Cardiac muscle cell (in vitro differentiated cells and primary cell): ENCODE measurements at places on chromosomes 13 and 19.
A peak's percentile ranks its signal among the peaks of the same experiment; 100 is the strongest.

DNA sequence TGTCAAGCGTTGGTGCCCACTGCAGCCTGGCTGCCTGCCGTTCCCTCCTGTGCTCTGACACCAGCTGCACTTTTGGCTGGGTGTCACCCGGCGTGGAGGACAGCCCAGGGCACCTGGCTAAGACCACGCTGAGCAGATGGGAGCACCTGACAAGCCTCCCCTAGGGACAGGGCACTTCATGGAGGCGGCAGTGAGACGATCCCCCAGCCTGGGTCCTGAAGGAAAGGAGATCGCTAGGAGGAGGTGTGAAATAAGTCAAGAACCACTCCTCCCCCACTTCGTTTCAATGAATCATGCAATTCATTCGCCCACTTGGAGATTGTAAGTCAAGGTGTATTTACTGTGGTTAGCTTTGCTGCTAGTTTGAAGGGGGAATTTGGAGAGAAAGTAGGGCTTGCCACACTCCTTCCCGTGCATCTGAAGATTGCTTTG is 38.8 kb downstream of the VSTM2B start:
- no peak for DNase-seq

DNA sequence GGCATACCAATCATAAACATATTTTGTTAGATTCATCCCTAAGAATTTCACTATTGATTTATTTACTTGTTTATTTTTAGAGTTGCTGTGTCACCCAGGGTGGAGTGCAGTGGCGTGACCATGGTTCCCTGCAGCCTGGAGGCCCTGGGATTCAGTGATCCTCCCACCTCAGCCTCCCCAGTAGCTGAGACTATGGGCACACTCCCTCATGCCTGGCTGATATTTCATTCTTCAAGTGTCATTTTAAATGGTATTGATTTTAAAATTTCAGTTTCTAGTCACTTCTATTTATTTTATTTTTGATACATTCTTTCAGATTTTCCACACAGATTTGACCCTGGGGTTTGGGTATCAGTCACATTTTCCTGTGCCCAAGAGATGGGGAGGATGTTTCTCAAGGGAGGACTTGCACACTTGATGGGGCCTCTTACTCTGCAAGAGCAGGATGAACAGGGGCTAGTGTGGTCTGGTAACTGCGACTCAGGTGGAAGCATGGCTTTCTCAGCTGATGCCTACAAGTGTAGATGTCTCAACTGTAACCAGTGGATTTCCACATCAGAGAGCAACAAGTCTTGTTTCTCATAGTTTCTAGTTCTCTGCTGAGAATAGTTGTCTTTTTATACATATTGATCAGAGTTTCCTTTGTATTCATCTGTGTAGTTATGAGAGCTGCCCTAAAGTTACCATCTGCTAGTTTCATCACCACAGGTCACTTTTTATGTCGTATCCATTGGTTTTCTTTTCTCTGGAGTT is 40.2 kb downstream of the CCNE1 start:
- DNase-seq, result no peak

- no peak for DNase-seq
These were observed 6.5 kb upstream of the CIRBP start for GRCh38 chr19:1262623-1263123.

GRCh38 chr13:19266979-19267378 is 85.4 kb upstream of the TUBA3C start:
- no peak for DNase-seq

DNA sequence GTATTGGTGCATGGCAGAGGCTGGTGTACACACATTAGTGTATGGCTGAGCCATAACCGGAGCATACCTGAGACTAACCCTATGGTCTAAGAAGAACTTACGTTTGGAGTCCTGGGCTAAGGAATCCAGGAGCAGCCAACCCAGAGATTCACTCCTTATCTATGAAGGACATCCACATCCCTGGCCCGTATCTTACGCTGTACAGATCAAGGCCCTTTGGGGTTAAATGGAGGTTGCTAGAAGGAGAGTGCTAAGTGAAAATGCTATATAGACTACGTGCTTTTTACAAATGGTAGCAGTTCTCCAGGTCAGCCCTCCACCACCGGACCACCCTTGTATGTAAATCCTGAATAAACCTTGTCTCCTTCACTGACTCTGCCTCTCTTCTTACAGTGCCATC is 1.9 kb upstream of the SUGT1 start:
- no peak for DNase-seq

GRCh38 chr13:112522578-112522977 is 65.4 kb downstream of the TUBGCP3 start:
- no peak for DNase-seq

- DNase-seq, result no peak
These were observed 126.2 kb downstream of the ZIC5 start for GRCh38 chr13:99845161-99845874.

DNA sequence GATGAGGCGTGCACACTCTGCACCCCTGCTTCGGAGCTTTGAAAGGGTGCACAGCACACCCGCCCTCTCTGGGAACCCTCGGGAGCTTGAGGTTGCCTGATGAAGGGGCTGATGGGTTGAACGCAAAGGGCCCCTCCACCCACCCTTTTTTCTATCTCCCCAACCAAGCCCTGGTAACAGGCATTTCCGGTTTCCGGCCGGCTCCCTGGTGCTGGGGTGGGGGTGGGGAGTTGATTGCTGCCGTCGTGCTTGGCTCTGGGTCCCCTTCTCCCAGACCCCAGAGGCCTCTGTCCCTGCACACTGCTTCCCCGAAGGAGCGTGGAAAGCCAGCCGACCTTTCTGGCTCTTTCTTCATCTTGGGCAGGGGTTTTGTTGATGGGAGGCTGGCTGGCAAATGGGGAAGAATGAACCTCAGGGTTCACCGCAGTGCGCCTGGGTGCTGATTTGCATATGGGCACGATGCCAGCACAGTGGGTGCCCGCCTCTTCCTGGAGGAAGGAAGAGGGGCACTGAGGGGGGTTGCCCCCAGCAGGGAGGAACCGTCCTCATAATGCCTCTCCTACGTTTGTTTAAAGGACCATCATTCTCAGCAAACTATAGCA is 29.1 kb downstream of the VAV1 start:
- DNase-seq, result peak; percentile 0

GRCh38 chr19:42134535-42135070 is 2.4 kb upstream of the POU2F2 start:
- DNase-seq, result no peak

- DNase-seq, result no peak
These were observed 302.5 kb downstream of the ZNF536 start for GRCh38 chr19:30674656-30675055.

- DNase-seq, result peak; percentile 26
These were observed 19.2 kb downstream of the SIGLEC8 start for GRCh38 chr19:51439021-51439465.

- no peak for DNase-seq
These were observed 45.5 kb upstream of the SLC7A9 start for GRCh38 chr19:32914879-32915660.

DNA sequence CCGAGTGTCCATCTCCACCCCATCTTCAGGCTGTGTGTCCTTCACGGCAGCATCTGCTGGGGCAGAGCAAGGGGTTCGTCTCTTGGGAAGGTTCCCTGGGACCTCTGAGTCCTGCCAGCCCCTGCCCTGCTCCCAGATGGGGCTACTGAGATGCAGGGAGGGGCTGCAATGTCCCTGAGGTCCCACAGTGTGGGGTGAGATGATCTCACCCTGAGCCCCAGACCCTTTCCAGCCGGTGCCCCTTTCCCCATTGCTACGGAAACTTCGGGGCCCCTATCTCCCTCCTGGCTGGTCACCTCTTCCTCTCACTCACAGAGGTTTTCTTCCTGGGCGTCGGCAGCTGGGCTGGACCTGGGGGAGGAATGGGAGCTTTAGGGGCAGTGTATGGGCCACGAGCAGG is 5.0 kb downstream of the LILRB2 start:
- no peak for DNase-seq

DNA sequence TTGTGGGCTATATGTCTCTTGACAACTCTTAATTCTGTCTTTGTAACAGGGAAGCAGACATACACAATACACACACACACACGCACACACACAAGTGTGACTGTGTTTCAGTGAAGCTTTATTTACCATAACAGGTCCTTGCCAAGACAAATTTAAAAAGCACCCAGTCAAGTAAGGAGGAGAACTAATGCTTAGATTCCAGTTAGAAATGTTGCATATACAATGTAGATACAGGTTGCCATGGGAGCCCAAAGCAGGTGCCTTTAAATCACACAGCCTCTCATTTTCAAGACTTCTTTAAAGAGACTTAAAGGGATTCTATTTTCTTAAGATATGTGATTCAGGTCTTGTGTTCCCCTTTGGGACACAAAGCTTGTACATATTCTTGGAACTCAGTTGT is 1551.9 kb downstream of the EFNB2 start:
- DNase-seq, result no peak

GRCh38 chr13:105643966-105644365 is 891.5 kb downstream of the EFNB2 start:
- DNase-seq, result no peak

- no peak for DNase-seq
These were observed 2.0 kb upstream of the ACP7 start for GRCh38 chr19:39082167-39082566.

GRCh38 chr19:1646149-1646548 is 6.3 kb downstream of the TCF3 start:
- no peak for DNase-seq

DNA sequence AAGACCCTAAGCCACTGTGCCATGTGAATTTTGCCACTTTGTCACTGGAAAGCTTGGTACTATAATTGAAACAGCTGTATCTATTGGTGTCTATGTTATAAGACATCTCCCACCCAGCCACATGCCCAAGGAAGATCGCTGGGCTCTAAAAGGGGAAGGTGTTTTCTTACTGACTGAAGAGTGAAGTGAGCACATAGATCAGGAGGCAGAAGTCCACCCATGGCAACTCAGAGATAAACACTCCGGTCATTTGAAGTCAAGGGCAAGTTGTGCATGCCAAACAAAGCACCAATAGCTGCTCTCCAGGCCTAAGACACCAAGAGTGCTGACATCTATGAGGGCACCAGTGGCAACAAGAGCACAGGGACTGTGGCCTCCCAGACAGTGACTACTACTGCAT is 153.8 kb downstream of the KCTD12 start:
- DNase-seq, result no peak

DNA sequence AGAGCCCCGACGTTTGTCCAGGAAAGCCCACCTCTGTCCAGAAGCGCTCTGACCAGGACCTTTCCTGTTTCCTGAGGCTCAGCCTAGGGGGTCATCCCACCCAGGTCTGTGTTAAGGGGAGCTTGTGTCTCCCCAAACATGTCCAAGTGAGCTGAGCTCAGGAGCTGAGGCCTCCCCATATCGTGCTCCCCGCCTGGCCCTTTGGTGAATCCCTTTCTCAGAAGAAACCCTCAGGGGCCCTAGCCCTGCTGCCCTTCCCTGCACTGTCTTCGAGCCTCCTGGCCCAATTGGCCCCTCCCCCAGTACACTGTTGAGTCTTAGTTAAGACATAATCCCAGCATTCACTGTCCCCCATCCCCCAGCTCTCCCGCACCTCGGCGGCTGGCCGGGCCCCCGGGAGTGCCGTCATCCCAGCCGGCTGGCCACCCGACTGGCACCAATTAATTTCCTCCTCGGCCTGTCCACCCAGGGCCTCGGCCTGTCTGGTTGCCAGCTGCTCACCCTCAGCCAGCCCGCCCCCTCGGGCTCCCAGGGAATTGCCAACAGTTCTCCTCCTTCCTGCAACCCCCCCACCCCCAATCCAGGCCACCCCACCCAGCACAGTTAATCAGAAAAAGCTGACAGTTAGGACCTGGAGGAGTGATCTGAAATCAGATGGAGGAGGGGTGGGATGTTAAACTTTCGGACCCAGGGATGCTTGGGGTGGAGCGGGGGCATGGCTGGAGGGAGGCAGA is 13.6 kb downstream of the IER2 start:
- DNase-seq, result peak; percentile 54

DNA sequence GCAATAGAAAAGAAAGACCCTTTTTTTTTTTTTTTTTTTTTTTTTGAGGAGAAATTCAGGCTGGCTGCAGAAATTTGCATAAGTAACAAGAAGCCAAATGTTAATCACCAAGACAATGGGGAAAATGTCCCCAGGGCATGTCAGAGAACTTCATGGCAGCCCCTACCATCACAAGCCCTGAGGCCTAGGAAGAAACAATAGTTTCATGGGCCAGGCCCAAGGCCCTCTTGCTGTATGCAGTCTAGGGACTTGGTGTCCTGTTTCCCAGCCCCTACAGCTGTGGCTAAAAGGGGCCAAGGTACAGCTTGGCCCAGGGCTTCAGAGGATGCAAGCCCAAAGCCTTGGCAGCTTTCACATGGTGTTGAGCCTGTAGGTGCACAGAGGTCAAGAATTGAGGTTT is 88.4 kb upstream of the TPP2 start:
- no peak for DNase-seq

DNA sequence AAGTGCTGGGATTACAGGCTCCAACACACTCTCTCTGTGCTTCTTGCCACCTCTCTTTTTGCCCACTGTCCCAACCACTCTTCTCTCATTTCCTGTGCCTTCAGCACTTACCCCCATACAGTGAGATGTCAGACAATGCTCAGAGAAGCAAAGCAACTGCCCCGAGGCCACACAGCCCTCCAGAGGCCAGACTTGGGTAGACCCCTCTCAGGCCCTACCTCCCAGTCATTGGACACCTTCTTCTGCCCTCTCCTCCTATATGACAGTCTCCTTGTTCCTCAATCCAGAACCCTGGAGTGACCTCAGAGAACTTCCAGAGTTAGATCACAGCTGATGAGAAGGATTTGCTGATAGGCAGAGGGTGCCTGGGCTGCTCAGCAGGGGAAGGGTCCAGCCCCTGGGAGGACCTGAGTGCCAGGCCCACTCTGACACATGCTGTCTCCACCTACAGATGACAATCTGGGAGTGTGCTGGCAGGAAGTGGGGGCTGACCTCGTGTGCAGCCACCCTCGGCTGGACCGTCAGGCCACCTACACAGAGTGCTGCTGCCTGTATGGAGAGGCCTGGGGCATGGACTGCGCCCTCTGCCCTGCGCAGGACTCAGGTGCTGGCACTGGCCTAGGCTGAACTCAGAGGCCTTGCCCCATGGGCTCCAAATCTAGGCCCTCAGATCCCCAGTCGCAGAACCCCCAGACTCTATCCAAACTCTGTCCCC is 24.4 kb downstream of the LTBP4 start:
- no peak for DNase-seq

GRCh38 chr13:33817513-33817900 is 442 bp upstream of the RFC3 start:
- DNase-seq, result no peak

DNA sequence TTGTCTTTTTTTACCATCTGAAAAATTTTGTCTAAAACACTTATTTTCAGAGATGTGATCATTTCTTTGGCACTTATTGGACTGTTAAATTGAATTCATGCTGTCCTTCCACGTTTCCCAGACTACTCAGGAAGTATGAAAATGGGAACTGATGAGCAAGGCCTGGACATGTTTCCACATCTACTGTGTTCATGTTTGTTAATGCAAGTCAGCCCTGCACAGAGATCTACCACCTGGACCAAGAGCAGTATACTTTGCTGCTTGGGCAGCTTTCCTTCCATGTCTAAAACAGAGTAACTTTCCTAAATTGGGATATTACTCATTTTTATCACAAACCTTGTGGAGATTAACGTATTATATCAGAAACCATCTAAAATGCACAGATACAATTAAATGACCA is 687.4 kb downstream of the DIAPH3 start:
- DNase-seq, result no peak
